ENCODE measurements at places on chromosomes 3 and 15.

DNA sequence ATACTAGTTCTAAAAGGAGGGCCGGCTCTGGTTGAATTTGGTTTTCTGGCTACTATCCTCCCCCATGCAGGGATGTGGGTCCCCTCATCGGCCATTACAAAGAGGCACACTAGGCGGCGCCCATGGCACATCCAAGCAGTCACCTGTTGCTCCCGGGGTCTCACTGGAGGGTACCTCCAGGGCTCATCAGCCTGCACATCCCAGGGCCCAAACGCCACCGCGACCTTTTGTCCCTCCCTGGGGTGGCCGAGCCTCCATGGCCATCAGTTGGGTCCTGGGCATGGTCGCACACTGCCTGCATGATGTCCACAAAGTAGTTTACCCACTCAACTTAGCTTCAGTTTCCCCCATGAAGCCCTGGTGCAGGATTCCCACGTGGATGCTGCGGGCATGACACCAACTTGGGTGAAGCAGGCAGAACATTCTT lies 28.3 kb downstream of the IDH3A start:
- no peak for DNase-seq

GRCh38 chr3:168722091-168722490 lies 626.4 kb upstream of the GOLIM4 start:
- DNase-seq, result no peak

GRCh38 chr15:101272584-101272983 lies 4.7 kb downstream of the SELENOS start:
- DNase-seq, result no peak

- DNase-seq, result no peak
Measured at GRCh38 chr3:170012683-170013400, 25.0 kb upstream of the GPR160 start.

- no peak for DNase-seq
Measured at GRCh38 chr3:138825336-138825735, 9.4 kb downstream of the PIK3CB start.

DNA sequence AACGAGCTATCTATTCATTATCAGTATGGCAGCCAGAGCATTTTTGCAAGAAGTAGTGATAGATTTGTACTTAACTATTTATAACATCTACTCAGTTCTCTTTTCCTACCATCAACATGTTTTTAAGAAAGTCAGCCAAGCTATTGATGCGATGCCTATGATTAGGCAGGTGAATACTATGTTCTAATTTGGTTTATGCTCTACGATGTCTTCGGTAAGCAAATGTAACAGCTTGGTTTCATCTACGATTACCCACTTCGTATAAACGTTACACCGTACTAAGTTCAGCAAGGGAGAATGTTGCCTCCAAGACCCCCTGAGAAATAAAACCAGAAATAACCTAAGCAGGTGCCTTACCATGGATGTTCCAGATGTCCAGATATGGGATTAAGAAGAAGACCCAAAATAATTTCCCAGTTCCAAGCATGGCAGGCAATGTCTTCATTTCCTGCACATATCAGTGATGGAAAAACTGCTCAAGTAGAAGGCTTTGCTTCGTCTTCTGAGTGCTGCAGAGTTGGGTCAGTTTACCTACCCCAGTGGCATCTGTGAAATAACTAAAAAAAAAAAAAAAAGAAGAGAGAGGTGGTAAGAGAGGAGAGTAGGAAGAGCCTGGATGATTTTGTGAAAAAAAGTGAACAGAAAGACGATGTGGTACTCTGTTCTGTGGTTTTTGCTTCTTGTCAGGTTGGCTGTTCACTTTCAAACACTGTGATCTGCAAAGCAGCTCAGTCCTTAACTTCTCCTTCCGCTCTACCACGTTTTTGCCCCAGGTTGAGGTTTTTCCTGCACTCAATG lies at the start of gene BTLA:
TSS of gene BTLA (minus strand) at position 559 of the 798 bp plus-strand sequence. CDS start at position 445, 114 bp downstream.
- DNase-seq, result no peak

- no peak for DNase-seq
Measured at GRCh38 chr3:50617096-50617791, at the start of gene MAPKAPK3. Gene MAPKAPK3 (plus strand): TSS chr3:50617151. CDS start chr3:50617566, 415 bp downstream.

DNA sequence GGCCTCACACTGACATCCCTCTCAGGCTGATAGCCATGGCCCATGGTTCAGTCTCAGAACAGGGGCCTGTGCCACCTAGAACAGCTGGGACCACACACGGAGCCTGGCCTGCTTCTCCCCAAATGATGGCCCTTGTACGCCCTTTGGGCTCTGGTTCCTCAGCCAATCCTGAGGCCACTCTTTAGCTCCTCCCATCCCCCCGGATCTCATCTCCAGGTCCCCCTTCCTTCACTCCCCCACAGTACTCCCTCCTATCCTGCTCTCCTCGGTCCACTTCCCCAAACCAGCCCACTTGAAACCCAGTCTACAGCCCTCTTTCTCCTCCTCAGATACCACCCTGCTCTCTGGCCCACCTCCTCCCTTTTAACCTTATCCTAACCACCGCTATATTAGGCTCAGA lies 17.8 kb upstream of the ZFYVE19 start:
- no peak for DNase-seq

DNA sequence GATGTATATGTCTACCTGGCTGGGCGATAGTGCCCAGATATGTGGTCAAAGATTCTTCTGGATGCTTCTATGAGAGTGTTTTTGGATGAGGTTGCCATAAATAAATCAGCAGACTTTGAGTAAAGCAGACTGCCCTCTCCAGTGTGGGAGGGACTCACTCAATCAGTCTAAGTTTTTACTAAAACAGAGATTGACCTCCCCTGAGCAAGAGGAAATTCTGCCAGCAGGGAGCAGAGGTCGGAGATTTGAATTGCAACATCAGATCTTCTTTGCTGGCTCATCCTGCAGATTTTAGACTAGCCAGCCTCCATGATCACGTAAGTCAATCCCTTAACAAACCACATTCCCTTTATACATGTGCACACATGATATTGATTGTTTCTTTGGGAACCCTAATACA lies 300.9 kb downstream of the MCTP2 start:
- no peak for DNase-seq

DNA sequence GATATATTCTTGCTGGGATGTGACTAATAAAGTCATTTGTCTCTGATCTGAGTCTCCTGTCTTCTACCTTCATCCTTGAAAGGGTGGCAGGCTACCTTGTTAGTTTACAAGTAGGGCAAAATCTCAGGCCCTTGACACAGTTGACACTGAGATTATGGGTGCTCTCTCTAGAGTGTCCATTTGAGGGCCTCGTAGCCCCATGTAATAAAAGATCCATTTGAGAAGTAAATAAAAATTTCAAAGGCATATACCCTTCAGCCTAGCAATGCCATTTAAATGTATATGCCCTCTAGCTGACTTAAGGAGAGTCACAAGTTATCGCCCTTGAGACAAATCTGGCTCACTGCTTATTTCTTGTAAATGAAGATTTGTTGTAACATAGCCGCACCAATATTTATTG lies 98.6 kb downstream of the TCF12 start:
- DNase-seq, result no peak

- no peak for DNase-seq
Measured at GRCh38 chr3:42375121-42375800, 35.1 kb downstream of the LYZL4 start.

- no peak for DNase-seq
Measured at GRCh38 chr15:66994927-66995656, 70.3 kb upstream of the SMAD3 start.

- no peak for DNase-seq
Measured at GRCh38 chr3:147773116-147773630, 364.0 kb downstream of the ZIC1 start.

DNA sequence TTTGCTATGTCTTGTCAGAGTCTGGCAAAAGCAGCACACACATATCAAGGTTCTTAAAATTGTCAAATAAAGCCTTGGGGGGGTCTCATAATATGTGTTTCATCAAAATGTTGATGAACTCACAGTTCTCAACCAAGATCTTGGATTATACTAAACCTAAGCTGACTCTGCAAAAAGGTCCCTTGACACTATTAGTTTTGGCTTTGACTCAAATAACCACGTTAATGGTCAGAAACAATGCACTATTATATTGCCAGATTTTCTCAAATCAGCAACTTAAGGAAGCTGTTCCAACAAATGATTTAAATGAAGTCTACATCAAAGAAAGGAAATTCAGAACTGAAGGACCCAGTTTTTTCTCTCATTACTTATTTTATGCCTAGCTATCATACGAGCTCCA lies 1063.9 kb downstream of the ROBO1 start:
- no peak for DNase-seq

DNA sequence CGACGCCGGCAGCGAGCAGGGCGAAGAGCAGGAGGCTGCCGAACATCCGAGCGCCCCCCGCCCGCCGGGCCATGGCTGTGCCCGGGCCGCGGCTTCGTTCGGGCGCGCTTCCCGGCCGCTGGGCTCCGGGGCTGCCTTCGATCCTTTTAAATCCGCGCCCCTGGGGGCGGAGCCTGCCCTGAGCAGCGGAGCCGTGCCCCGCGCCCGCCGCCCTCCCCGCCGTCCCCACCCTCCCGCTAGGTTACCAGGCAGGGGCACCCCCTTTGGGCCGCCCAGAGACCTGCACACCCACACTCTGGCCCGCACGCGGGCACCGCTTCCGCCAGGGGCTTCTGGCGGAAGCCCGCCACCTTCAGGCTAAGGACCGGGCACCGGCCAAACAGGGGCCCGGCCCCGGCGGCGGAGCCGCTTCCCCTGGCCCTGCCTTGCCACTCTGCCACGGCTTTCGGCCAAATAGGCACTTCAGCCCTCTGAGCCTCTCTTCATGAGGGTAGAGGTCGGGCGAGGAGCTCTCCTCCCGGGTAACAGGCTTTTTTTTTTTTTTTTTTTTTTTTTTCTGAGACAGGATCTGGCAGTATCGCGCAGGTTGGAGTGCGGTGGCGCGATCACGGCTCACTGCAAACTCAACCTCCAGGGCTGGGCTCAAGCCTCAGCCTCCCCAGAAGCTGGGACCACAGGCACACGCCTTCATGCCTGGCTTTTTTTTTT lies at the start of gene NMB:
TSS of gene NMB (minus strand) at position 120 of the 708 bp plus-strand sequence. CDS start at position 73, 47 bp downstream.
- DNase-seq, result no peak

- DNase-seq, result no peak
Measured at GRCh38 chr3:10160346-10160745, 4.4 kb upstream of the IRAK2 start.

- DNase-seq, result no peak
Measured at GRCh38 chr3:1945698-1946097, 153.0 kb upstream of the CNTN4 start.

- DNase-seq, result no peak
Measured at GRCh38 chr3:78879295-78879860, 888.4 kb downstream of the ROBO1 start.

- no peak for DNase-seq
Measured at GRCh38 chr15:92846741-92847140, 53.4 kb upstream of the CHD2 start.

DNA sequence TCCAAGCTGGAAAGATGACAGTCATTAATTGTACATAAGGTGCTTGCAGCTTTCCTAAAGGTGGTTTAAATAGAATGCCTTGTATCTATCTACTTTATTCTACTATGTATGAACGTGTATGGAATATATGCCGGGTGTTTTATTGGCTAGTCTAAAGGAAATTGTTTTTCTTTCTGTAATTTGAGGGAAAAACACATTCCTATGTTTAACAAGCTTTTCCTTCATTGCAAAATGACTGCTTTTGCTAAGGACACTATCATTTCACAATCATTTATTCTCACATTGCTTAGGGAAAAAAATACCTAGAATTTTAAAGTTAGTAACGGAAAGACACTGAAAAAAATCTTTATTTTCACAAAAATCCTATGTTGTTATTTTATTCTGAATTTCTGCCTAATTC lies 141.7 kb downstream of the WDR76 start:
- no peak for DNase-seq

DNA sequence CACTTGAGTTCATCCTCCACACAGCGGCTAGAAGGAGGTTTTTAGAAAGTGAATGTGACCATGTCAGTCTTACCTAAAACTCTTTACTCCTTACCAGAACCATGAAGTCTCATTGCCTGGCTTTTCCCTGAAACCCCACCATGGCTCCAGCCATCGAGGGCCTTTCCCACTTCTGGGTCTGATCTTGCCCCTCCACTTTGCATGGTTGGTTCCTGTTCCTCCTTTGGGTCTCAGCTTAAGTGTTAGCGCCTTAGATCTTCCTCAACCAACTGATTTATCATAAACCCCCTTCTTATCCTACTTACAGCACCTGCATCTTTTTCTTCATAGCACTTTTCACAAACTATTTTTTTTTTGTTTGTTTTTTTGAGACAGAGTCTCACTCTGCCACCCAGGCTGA lies 45.9 kb upstream of the ULK4 start:
- DNase-seq, result no peak

DNA sequence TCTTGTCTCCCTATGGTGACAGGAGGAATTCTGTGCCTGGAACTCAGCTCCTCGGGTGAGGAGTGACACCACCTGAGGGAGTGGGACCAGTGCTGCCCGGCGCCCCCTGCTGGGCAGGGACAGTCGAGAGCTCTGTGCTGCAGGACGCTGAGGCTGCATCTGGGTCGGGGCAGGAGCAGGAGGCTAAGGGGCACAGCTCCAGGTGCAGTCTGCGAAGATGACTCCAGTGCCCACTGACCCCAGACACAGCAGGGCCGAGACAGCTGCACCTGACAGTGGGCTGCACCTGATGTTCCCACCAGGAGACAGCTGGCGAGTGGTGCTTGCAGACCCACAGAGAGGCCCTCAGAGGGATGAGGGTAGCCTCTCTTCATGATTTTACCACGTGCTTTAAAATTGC lies 152.9 kb downstream of the ATP10A start:
- no peak for DNase-seq

GRCh38 chr3:78483090-78483489 lies 1284.7 kb downstream of the ROBO1 start:
- DNase-seq, result no peak

- no peak for DNase-seq
Measured at GRCh38 chr3:156720826-156721225, 46.4 kb downstream of the TIPARP start.

DNA sequence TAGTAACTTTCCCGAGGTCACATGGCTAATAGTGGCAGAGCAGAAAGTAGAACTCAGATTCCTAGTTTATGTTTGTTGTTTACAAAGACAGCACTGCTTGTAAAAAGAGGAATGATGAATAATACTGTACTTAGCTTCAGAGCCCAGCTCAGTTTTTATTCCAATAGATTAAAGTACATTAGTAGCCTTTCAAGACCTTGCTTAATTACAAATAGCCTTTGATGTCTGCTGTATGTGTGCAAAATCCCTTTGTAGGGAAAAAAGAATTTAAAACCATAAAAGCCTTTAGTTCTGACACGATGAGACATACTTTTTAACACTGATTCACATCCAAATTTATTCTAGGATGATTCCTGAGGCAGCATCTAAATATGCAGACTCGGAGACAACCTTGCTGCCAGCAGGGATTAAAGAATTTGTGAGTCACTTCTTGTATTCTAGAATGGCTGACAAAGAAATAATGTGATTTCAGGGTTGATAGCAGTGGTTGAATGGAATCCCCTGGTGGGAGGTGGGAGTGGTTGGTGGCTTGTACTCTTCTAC lies 324.2 kb upstream of the TGFBR2 start:
- no peak for DNase-seq

DNA sequence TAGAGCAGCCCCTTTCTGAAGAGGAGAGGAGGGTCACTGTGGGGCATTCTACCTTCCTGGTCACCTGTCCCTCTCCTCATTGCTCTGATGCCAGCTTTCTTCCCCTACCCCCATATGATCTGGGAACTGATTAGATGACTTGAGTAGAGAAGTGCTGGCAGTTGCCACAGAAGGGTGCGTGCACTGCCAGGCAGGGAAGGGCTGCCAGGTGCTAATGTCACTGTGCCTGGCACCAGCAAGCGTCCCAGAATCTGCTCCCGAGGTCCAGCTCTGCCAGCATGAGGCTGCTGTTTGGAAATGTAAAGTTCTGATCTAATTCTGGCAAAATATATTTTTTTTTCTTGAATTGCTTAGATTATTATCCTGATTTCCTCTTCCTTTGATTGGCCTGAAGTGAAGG lies 52.8 kb downstream of the PPM1L start:
- DNase-seq, result no peak

Measured in cortex of kidney (tissue), 1 donor.